ENCODE measurements at places on chromosomes 13 and 19.

DNA sequence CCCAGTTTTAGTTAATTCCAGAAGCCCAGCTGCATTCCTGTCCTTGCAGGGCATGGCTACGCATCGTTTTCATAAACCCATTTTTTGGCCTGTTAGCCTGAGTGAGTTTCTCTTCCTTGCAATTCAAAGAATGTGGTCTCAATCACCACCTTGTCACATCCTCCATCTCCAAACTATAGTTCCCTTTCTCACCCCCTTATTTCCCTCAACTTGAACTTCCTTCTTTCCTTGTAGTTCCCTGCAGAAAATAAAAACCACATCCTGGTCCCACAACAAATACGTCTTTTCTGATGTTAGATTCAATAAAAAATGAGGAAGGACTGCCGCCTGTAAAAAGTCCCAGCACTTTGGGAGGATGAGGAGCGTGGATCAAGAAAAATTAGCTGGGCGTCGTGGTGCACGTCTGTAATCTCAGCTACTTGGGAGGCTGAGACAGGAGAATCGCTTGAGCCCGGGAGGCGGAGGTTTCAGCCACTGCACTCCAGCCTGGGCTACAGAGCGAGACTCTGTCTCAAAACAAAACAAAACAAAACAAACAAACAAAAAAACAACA, 13.2 kb downstream of the ADGRE3 start:
- no peak for DNase-seq

DNA sequence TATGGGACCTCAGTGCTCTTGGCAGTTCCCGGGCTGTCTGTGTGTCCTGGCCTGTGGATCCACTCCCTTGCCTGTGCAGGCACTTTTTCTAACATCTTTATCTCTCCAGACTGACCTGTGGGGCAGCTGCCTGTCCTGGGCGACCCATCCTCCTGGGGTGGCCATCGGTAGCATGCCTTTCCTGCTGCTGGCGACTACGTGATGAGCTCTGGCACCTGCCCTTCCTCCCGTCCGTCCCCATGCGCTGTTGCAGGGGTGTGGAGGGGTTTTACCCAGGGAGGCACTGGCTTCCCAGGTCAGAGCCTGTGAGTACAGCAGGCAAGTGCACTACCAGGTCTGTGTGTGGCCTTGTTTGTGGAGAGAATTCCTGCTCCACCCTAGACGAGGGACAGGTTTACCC, 93.3 kb downstream of the KDM4B start:
- DNase-seq, result no peak

DNA sequence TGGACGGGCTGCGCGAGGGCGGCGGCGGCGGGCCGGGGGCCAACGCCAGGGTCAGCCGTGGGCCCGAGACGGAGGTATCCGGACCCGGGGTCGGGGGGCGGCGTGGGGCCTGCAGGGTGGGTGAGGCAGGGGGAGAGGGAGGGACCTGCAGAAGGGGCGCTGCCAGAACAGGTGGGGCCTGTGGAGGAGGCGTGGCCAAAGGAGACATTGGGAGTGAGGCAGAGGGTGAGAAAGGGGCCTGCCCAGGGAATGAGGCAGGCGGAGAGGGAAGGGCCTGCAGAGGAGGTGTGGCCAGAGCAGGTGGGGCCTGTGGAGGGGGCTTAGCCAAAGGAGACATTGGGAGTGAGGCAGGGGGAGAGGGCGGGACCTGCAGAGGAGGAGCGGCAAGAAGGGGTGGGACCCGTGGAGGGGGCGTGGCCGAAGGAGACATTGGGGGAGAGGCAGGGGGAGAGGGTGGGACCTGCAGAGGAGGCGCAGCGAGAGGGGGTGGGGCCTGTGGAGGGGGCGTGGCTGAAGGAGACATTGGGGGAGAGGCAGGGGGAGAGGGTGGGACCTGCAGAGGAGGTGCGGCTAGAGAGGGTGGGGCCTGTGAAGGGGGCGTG, 4.2 kb downstream of the PRR36 start:
- DNase-seq, result peak; percentile 49

DNA sequence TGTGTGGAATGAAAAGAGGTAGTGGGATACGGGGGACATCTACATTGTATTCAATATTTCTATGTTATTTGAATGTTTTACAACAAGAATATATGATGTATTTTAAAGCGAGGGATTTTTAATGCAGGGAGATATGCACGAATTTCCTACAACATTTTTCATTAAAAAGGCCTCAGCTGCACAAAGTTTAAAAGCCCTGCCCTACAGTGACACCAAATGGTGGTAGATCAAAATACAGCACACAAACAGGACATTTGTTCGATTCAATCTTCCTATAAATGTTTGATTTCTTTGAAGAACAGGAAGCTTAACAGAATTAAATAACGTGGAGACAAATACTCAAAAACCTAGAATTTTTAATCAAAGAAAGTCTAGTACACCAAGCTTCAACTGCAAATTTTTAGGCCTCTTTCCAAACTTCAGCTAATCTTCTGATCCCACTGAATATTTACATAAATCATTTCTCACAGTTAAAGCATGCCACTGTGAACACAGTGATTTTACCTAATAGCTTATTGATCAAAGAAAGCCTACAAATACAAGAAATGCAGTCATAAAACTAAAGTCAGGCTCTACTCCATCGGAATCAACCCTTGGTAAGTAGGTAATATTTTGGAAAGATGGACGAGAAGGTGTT, 257.2 kb downstream of the DIAPH3 start:
- DNase-seq, result no peak

DNA sequence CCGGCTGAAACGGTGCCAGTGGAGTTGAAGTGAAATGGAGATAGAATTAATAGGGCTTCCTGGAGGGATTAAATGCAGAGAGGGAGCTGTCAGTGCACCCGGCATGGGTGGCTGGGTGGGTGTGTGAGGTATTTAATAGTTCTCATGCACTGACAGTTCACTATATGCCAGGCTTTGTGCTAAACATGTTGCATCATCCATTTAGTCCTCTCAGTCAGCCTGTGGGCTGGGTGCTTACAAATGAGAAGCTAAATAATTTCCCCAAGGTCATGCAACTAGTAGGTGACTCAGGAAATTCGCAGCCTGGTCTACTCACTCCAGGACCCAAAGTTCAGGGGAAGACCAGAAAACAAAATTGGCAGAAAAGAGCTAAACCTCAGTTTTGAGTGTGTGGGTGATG, 63.5 kb upstream of the SPATA13 start:
- DNase-seq, result no peak
